ENCODE measurements at places on chromosomes 16 and 17.
A peak's percentile ranks its signal among the peaks of the same experiment; 100 is the strongest.

DNA sequence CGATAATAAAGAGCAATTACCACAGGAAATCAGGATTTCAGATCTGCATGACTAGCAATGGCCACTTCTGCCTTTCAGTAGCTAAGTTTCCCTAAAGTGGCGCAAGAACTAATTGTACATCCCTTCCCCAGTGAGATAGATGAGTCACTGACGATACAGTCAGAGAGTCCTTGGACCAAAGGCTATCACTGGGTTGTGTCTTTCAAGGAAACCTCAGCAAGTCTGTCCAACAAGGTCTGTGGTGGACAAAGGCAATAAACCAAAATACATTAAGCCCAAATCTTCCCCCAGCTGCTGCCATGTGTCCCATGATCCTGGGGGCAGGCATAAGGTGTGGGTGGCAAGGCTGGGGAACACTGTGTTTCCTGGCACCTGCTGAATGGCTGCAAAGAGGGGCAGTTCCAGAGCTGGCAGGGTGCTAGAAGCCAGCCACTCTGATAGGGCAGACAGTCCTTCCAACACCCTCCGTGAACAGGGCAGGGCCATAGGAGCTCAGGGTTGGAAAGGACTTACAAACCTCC lies 20.5 kb upstream of the MTMR4 start:
- DNase-seq: no peak

- DNase-seq: no peak
Observed at GRCh38 chr17:2723997-2724783, 12.6 kb upstream of the CLUH start.

- no peak for DNase-seq
Observed at GRCh38 chr17:32275060-32276042, 9.7 kb downstream of the RHBDL3 start.

- no peak for DNase-seq
Observed at GRCh38 chr16:81657781-81658180, 121.3 kb upstream of the PLCG2 start.

DNA sequence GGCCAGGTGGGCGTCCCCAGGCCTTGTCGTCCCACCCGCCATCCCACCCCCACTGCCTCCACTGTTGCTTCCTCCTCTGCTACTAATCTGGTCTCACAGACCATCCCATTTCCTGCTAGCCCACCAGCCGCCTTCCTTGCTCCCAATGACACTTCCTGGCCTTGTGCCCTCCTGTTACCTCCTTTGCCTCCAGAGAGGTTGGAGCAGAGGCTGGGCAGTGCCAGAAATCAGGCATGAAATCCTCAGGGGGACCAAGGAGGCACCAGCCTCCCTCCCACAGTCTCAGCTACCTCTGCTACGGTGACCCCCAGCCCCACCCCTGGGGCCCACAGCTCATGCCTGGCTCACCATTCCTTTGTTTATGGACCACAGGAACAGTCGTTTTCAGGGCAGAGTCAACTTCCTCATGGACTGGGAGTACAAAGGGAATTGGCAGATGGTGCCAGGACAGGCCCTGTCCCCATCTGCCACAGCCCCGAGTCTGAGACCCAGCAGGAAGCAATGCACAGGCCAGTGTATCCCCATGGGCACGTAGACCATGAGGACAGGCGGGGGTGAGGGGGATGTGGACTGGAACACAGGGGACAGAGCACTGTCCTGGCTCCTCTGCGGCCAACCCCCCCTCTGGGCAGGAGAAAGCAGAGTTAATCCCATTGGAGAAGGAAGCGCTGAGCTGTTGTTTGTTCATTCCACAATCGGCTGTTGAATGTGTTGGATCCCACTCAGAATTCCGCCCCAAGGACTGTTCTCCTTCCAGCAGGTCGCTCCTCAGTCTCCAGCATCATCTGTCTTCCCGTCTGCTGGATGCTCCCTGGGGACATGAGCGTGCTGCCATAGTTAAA lies 2.2 kb upstream of the CDH5 start:
- no peak for DNase-seq

DNA sequence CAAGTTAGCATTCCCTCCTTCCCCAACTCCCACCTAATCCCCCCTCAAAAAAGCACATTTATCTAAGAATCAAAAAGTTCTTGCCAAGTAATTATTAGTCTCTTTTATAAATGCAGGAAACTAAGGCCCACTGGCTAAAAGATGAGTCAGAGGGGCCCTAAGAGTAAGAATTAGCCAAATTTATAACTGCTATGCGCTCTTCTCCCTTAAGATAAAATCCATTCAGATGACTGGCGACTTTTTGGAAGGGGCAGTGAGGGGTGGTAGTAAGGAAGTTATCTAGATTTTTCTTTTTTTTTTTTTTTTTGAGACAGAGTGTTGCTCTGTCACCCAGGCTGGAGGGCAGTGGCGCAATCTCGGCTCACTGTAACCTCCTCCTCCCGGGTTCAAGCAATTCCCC lies 17.1 kb downstream of the ZNF652 start:
- no peak for DNase-seq

DNA sequence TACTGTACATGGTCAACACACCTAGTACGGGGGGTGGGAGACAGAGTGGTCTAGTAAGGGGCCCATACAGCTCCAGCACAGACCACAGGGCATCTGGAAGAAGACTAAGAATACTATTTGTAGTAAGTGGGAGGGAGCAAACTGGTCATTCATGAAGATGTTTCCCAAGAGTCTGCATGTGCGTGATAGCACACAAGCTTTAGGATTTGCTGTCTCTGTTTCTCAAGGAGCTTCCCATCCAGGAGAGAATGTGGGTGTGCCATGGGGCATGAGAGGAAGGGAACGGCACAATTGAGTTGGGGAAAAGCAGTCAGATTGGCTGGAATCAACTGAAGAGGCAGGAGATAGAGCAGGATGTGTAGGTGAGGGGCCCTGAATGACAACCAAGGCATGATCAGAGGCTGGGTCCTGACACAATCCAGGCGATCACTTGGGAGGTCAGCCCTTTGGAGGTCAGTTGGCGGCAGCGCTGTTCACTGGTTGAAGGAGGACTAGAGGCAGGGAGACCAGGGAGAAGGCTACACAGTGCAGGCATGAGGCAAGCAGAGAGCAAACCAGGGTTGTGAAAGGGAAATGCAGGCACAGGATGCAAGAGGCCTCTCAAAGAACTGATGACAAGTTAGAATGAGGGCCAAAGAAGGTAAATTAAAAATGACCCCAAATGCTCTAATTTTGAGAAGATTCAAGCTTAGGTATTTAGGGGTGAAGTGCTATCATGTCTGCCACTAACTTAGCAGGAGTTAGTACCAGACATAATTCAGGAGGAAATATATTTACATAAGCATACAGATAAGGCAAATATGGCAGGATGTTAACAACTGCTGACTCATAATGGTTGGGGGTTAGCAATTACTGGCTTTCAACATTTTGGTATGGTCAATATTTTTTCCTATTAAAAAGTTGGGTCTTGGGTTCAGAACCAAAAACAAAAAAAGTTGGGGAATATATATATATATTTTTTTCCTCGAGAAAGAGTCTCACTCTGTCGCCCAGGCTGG lies 10.3 kb downstream of the UBE2O start:
- DNase-seq: no peak

- DNase-seq: no peak
Observed at GRCh38 chr17:66317629-66318028, 15.2 kb downstream of the PRKCA start.

DNA sequence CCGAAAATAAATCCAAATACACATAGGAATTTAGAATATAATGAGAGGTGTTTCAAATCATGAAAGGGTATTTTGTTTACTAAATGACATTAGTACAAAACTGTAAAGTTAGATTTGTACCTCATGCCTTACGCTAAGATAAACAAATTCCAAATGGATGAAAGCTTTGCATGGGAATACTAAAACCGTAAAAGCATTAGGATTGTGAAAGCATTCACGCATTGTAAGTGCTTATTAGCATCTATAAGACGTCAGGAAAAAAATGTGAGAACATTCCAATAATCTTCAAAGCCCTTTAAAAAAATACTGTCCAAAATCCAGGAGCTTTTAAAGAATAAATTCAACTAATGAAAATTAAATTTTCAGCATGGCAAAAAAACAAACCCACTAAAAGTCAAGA lies 24.8 kb upstream of the ALOX15 start:
- no peak for DNase-seq

DNA sequence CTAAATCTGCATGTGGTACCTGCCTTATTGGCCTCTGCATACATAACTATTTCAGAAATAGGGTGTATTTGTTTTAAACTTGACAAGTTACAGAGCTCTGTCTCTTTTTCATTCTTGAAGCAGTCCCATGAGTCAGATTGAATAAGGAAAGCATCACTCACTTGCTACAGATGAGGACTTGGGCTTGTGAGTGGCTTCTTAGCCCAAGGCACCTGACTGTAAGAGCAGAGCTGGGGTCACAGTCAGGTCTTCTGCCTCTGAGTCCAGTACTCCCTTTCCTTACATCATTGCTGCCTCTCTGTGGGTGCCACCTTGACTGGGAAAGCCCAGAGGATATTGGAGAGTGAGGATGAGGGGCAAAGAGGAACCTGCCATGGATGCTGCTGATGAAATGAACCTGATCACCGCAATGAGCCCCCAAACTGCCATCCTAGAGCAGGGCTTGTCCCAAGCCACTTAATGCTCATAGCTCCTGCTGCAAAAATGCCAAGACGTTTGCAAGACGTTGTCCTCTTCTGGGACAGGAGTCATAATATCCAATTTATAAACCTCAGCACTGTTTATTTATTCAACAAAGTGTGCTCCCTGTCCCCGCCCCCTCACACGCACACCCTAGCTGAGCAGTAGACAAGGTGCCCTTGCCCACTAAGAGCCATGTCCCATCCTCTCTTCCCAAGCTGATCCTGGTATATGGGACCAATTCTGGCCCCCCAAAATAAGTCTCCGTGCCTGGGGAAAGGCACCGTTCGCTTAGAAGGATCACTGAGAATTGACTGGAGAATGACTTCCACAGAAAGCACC lies 74.1 kb downstream of the CCDC182 start:
- peak; percentile 50 for DNase-seq

DNA sequence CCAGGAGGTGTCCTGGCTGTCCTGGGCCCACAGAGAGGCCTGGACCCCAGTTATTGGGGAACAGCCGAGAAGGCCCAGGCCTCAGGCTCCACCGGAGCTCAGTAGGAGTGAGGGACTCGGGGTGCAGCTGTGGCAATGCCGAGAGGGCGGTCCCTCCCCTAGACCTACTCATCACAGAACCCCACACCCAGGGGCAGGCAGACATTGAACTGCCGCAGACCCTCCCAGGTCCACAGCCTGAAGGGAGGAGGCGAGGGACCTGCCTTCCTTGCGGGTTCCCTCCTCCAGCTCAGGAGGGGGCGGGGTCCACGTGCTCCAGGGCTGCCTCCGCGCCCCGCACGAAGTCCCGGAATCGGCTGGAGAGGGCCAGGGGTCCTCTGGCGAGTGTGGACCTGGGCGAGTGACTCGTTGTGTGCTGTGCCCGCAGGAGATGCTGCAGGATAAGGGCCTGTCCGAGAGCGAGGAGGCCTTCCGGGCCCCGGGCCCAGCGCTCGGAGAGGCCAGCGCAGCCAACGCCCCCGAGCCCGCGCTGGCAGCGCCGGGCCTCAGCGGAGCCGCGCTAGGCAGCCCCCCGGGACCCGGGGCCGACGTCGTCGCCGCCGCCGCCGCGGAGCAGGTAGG lies 3.9 kb downstream of the TBX4 start:
- DNase-seq: no peak

GRCh38 chr16:85651629-85652430 lies 36.9 kb downstream of the GINS2 start:
- no peak for DNase-seq

GRCh38 chr16:53744449-53744848 lies 40.5 kb downstream of the FTO start:
- no peak for DNase-seq

DNA sequence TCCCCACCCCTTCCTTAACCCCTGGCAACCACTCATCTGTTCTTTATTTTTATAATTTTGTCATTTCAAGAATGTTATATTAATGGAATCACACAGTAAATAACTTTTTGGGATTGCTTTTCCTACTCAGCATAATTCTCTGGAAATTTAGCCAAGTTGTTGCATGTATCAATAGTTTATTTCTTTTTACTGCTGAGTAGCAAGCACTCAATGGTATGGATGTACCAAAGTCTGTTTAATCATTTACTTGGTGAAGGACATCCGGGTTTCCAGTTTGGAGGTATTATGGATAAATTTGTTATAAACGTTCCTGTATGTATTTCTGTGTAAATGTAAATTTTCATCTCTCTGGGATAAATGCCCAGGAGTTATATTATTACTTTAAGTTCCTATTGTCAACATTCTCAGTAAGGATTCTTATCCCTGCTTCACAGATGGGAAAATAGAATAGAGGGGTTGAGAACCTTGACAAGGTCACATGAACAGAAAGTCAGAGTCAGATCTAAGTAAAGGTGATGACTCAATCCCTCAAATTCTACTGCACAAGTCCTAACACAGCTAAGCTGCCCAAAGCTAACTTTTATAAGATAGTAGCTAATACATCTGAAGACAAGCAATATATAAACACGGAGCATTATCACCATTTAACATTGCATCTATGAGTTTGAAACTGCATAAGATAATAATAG lies 62.4 kb upstream of the MTMR4 start:
- no peak for DNase-seq

All from stimulated activated effector memory CD8-positive, alpha-beta T cell treated with anti-CD3 and anti-CD28 coated beads, Interleukin-12 subunit alpha, Interleukin-12 subunit beta, amount 100 ng/mL, for 72 hours (primary cell).